Fibroblast of the aortic adventitia (primary cell): ENCODE measurements at places on chromosomes 5 and 9. TPM values are rescaled to one million over a fixed set of nuclear protein-coding genes. Genes with fewer than 3 reads are reported as not detected.

Gene GPR150
- 0.27 and 0.98 TPM in 2 replicates for total RNA-seq

Gene CDC20B
- not detected in 2 replicates for total RNA-seq

- no peak for DNase-seq
These were observed 280.4 kb downstream of the CDH9 start for GRCh38 chr5:26757941-26758340.

GRCh38 chr5:40680741-40681362, 1.1 kb downstream of the PTGER4 start:
- no peak for DNase-seq
